ENCODE measurements at places on chromosomes 12 and 14.

DNA sequence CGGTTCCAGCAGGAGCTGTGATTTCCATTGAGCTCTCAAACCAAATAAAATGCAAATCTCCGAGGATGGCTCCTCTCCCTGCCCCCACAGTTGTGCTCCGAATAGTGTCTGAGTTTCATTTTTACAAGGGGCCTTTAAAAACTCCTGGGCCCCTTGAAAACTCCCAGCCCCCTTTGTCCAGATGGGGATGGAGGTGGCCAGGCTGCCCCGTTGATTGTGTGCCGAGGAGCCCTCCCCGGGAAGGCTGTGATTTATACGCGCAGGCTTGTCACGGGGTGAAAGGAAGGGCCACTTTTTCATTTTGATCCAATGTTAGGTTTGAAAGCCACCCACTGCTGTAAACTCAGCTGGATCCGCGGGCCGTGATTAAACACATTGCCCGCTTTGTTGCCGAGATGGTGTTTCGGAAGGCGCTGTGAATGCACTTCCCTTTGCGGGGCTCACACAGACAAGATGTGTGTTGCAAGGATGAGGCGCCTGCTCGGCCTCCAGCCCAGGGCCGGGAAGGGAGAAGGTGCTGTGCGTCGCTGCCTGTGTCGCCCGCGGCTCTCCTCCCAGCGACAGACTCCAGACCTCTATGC, 98.8 kb downstream of the TMEM132C start:
- no peak for DNase-seq

DNA sequence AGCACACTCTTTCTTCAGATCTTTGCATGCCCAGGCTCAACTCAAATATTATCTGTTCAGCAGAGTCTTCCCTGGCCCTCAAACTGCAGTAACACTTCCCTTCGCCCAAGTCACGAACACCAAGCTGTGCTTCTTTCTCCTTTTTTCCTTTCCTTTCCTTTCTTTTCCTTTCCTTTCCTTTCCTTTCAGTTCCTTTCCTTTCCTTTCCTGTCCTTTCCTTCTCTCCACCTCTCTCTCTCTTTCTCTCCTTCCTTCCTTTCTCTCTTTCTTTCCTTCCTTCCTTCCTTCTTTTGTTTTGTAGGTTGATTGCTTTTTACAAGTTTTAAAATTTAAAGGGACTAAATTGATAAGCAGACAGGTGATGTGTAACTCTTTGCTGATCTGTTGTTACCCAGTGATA, 19.0 kb upstream of the ADGRD1 start:
- no peak for DNase-seq

DNA sequence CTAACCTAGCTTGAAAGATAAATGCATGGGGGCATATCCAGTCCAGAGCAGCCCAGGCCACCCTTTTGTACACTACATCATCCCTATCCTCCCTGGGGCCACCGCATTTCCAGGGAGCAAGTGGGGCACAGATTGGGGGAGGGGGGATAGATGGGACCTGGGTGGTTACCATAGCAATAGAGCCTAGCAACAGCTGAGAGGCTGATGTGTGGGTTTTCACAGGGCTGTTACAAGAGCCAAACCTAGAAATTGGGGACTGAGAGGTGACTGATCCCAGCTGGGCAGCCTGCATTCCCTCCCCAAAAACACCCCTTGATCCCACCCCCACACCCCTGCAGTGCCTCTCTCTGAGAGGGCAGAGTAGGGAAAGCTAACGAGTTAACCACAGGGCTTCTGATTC, 3.7 kb upstream of the ZNF384 start:
- no peak for DNase-seq

- no peak for DNase-seq
Measured at GRCh38 chr12:53123578-53124351, 20.5 kb downstream of the SOAT2 start.

DNA sequence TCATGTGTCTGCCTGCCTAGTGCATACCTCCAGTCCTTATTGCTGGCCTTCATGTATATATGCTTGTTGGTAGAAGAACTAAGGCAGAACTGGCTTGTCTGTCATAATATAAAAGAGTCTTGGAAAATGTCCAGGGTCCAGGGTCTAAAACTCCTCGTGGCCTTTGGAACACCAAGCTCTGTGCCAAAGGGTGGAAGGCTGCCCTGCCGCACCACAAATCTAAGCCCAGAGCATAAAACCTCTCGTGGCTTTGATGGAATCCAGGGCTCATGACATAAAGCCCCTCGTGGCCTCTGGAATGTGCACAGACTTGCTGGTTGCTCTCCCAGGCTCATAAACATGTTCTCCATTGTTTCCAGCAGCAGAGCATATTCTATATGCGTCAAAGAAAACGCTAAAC, 107.9 kb downstream of the BBS10 start:
- DNase-seq, result no peak

DNA sequence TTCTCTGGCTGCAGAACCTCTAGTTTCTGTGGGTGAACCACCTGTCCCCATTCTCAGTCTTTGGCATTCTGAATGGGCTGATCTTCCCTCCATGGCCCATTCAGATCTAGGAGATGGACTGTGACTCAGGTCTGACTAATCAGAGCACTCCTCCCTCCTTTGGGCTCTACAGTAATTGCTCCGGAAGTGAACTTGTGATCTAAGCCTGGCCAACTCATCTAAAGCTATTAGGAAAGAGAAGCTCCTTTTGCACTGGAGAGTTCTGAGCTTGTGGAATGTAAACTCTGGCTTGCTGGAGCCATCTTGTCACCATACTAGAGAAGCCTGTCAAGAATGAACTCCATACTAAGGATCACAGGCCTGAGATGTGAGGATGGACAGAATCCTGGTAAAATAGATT, 168.2 kb downstream of the SUDS3 start:
- no peak for DNase-seq

- DNase-seq, result no peak
Measured at GRCh38 chr12:92128612-92129011, 17.0 kb downstream of the BTG1 start.

- DNase-seq, result no peak
Measured at GRCh38 chr12:78407722-78408121, 456.9 kb upstream of the SYT1 start.

DNA sequence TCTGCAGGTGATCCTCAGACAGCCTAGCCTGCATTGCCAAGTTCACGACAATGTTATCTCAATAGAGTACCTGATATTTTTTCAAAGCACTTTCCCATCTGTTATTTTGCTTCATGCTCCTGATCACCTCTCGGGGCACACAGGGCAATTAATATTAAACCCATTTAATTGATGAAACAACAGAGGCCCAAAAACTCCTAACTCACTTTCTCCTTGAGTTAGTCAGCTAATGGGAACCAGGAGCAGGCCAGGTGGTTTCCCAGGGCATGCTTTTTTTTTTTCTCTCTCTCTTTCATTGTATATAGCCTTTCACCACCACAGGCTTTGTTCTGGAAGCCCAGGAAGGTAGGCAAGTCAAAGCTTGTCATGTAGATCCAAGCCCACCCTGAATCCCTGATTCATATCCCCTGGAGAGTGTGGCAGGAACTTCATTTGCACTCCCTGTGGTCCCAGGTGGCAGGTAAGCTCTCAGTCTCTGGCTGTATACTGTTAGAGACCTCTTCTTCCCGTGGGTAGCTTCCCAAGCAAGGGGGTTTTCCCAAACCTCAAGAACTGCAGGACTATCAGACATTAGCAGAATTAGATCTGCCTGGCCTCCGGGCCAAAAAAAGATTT, 41.6 kb upstream of the MAP1LC3B2 start:
- DNase-seq, result no peak

DNA sequence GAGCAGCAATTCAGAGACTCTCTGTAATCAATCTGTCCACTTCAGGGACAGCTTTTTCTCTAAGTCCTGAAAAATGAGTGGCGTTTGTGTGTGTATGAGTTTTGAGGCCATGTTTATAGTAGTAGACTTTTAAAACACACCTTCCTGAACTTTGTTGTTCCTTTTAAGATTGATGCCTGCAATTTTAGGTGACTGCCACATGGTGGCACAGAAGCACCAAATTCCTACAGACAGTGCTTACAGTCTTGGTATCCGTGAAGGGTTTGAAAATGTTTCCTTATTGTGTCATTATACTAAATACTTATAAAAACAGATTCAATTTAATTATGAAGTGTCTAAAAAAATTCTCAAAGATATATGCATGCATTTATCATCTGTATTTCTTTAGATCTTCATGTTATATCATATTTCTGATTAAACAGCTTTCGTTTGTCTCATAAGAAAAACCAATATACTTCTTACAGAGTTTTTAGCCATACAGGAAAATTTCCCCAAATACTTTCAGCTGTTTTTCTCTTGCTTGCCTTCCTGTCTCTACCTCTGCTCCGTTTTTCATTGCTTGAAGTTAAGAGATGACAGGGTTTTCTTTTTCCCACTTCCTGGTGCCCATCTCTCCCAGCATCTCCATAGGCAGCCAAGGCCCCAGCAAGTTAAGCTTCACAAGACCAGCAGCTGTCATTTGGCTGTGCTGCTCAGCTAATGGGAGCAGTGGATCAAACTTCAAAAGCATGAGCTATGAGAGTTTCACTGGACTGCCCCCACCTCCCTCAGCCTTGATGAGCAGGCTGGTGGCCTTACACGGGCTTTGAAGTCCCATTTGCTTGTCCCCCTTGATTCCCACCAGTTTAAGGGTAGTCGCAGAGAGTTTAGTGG, 259.6 kb downstream of the AKAP6 start:
- DNase-seq, result no peak

DNA sequence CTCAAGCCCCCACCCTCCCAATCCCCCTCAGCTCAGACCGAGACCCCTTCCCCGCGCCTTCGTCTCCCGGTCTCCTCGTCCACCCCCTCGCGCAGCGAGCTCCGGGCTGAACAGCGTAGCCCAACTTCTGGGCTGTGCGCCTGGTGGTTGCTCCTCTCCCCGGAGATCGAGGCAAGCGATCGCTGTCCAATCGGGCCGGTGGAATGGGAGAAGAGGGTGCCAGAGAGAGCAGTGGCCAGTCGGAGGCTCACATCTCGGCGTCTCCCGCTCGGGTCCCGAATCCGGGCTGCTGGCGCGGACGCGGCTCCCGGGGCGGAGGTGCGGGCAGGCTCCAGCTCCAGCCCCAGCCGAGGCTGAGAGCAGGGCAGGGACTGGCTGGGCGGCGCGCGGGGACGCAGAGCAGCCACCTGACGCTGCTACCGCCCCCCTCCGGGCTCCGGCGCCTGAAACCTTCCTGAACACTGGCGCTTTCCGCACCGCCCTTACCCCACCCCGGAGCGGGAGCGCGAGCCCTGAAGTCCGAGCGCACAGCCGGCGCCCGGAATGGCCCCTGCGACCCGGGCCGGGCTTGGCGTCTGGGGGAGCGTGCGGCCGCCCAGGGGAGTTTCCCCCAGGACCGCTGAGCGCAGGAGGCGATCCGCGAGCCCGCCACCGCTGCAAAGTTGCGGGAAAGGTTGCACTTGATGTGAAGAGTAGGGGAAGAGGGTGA, 508 bp upstream of the KCNH5 start:
- peak; percentile 3 for DNase-seq

All from B cell (primary cell).